ENCODE measurements at places on chromosomes 2 and 18. TPM values are rescaled to one million over a fixed set of nuclear protein-coding genes. Genes with fewer than 3 reads are reported as not detected.

DNA sequence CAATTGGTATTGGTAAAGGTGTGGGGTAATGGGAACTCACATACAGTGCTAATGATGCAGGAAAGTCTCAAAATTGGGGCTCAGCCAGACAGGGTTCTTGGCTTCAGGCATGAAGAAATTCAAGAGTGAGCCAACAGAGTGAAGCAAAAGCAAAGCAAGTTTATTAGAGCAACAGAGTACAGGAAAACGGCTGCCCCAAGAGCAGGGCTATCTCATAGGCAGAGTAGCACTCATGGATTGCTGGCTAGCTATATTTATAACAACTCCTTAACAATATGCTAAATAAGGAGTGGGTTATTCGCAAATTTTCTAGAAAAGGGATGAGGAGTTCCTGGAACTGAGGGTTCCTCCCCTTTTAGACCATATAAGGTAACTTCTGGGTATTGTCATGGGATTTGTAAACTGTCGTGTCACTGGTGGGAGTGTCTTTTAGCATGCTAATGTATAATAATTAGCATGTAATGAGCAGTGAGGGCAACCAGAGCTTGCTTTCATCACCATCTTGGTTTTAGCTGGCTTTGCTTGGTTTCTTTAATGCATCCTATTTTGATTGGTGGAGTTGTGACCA lies 233.8 kb upstream of the NOL4 start:
- no peak for DNase-seq
- no peaks in the 10 kb centered on the region for H3K4me1 ChIP-seq
- H3K27me3 ChIP-seq: no peaks in the 10 kb centered on the region
- H3K36me3 ChIP-seq: no peaks in the 10 kb centered on the region
- H3K27ac ChIP-seq: no peak overlapping the region

- H3K4me1 ChIP-seq: peaks cover 5% of the 10 kb centered on the region
- H3K36me3 ChIP-seq: no peaks in the 10 kb centered on the region
- H3K27ac ChIP-seq: no peak overlapping the region
- no peaks in the 10 kb centered on the region for H3K27me3 ChIP-seq
- DNase-seq: no peak
Observed at GRCh38 chr2:233830111-233830802, 24.1 kb downstream of the HJURP start.

DNA sequence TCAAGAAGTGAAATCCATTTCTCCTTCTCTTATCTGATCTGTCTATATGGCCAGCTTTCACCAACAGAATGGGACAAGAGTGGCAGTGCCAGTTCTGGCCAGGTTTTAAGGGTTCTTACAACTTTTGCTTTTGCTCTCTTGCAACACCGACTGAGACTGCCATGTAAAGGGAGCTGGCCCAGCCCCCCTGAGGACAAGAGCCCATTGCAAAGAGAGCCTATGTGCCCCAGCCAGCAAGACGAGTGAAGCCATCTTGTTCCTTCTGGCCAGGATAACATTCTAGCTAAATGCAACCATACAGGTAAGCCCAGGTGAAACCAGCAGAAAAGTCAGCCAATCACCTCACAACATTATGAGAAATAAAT lies 101.0 kb upstream of the RND3 start:
- H3K27me3 ChIP-seq: no peaks in the 10 kb centered on the region
- H3K27ac ChIP-seq: no peak overlapping the region
- no peaks in the 10 kb centered on the region for H3K36me3 ChIP-seq
- H3K4me1 ChIP-seq: peaks cover 4% of the 10 kb centered on the region

GRCh38 chr2:96839293-96839874 lies 4.4 kb downstream of the ANKRD23 start:
- no peaks in the 10 kb centered on the region for H3K27me3 ChIP-seq
- no peak overlapping the region for H3K4me3 ChIP-seq
- no peaks in the 10 kb centered on the region for H3K4me1 ChIP-seq
- no peak overlapping the region for H3K27ac ChIP-seq
- no peaks in the 10 kb centered on the region for H3K36me3 ChIP-seq

DNA sequence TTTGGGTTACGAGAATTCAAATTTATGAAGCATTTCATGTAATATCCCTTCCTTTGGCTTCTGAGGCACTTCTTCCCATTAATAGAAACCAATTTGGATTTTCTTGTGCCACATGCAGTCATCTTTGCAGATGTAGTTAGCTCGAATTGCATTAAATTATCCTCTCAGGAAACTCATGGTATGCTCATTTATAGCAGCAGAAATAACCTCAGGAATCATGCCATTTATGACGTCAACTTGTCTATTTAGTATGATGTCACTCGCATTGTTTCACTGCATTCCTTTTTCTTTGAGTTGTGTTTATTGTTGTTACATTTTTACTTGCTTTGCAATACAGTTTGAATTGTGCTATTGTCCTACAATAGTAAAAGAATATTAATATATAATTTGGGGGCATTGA lies 163.8 kb downstream of the RBM43 start:
- H3K4me1 ChIP-seq: no peaks in the 10 kb centered on the region
- H3K27ac ChIP-seq: no peak overlapping the region
- H3K27me3 ChIP-seq: no peaks in the 10 kb centered on the region

NEB gene
- 0.23 TPM for total RNA-seq

RAB17 gene
- total RNA-seq: 11.1 TPM

All from esophagus squamous epithelium (tissue), 5 donors.